ENCODE measurements at places on chromosomes 5 and 9.

DNA sequence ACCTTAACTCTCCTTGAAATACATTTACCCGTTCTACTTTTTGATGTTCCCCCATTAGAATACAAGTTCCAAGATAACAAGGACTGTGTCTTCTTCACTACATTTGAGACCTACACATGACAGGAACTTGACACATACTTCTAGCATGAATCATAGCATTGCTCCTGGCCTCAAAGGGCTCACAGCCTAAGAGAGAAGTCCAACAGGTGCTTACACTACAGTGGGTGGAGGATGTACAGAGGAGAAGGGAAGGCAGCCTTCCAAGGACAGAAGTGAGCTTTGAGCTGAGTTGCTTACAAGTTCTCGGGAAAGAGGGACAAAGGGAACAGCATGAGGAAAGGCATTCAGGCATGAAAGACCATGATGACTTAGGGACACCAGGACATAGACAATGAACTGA, 56.9 kb upstream of the MSX2 start:
- no peak for DNase-seq

GRCh38 chr9:136249877-136250559, 4.4 kb upstream of the QSOX2 start:
- no peak for DNase-seq

GRCh38 chr9:89362647-89363310, 44.5 kb downstream of the SECISBP2 start:
- no peak for DNase-seq

GRCh38 chr9:114400219-114400618, 12.4 kb upstream of the AKNA start:
- DNase-seq, result no peak

DNA sequence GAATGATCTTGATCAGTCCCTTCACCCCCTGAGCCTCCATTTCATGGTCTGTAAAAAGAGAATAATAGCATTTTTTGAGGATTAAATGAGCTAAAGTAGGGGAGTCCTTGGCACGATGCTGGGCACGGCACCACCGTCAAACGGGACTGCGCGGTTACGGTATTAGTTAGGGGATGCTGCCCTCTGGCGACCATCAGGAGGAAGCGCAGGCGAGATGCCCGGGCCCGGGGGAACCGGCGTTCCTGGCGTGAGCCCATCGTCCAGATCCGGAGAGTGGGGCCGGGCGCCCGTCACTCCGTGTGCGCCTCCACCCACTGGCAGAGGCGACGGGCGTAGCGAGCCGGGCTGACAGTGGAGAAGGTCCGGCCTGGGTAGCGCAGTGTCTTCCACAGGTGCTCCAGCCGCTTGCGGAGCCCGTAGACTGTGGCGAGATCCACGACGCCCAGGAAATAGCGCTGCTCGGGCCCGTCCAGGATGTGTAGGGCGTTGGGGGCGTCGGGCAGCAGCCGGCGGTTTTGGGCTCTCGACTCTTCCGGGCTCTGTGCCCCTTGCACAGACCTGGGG, 4.8 kb upstream of the ST6GALNAC4 start:
- peak; percentile 69 for DNase-seq

- DNase-seq, result no peak
These were observed 51.3 kb downstream of the CRB2 start for GRCh38 chr9:123407217-123407851.

DNA sequence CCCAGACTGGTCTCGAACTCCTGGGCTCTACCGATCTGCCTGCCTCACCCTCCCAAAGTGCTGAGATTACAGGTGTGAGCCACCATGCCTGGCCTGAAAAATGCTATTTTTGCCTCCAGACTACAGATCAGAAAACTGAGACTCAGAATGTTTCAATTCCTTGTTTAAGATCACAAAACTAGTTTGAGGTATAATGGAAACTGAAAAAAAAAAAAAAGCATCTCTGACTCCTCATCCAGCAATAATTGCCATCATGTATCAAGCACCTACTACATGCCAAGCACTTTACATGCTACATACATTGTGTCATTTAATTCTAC, 35.6 kb downstream of the PLAC8L1 start:
- no peak for DNase-seq

- peak; percentile 75 for DNase-seq
These were observed 6.6 kb downstream of the TJP2 start for GRCh38 chr9:69180670-69181069.

GRCh38 chr5:27855491-27855890, 817.1 kb upstream of the CDH9 start:
- no peak for DNase-seq

DNA sequence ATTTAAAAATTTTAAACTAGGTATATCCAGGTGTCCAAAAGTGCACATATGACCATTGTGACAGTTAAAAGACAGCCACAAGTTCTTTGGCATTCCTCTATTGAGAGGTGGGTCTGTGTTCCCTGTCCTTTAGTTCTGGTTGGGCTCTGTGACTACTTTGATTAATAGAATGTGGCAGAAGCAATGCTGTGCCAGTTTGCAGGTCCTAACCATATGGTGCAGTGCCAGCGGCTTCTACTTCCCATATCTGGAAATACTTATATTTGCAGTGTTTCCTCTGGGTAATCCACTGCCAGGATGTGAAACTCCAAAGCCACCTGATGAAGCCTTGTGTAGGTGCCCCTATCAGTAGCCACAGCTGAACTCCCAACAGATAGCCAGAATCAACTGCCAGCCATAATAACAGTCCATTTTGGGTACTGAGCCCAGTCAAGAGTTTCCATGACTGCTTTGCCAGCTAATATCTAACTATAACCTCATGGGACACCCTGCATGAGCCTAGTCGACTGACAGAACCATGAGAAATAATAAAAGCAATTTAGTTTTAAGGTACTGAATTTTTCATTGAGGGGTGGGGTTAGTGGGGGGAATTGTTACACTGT, 361.0 kb upstream of the SEMA6A start:
- no peak for DNase-seq

DNA sequence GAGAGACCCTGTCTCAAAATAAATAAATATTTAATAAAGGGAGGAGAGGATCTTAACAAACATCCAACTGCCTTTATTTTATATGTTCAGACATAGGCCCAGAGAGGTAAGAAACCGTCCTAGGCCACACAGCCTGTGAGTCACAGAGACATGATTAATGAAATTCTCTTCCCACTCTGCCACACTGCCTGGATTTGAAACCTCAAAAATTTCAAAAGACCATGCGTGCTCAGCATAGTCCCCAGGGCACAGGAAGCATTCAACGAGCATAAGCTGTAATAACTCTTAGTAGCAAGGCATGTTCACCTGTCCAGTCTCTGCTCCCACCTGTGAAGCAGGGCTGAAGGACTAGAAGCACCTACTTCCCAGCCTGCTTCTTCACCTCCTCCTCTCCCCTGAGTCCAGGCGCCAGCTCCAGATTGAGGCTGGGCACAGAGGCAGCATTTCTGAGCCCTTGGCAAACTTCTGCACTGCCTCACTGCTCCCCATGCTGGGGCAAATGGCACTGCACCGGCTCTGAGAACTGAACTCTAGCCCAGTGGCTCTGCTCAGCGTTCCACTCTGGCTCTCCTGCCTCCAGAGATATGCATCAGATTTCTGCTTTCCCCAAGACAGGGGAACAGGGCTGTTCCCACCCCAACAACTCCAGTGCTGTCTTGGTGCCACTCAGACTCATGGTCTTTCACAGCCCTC, 1.1 kb downstream of the FAT2 start:
- peak; percentile 61 for DNase-seq

GRCh38 chr9:21174671-21175070, 8.2 kb upstream of the IFNA21 start:
- no peak for DNase-seq

DNA sequence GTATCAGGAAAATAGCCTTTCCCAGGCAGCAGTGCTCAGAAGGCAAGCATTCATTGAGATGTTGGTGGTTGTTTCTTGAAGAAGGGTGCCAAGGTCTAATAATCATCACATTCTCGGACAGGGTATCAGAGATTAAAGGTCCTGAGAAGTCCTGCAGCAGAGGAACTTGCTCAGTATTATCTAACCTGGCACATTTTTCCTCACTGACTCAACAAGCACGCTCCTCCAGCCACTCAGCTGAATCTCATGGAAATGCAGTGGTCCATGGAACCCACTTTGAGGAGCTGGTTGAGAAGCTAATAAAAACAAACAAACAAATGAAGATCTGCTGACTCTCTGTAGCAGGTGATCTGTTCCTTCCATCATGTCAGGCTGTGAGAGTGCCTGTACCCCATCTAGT, 35.3 kb upstream of the ICE1 start:
- no peak for DNase-seq

DNA sequence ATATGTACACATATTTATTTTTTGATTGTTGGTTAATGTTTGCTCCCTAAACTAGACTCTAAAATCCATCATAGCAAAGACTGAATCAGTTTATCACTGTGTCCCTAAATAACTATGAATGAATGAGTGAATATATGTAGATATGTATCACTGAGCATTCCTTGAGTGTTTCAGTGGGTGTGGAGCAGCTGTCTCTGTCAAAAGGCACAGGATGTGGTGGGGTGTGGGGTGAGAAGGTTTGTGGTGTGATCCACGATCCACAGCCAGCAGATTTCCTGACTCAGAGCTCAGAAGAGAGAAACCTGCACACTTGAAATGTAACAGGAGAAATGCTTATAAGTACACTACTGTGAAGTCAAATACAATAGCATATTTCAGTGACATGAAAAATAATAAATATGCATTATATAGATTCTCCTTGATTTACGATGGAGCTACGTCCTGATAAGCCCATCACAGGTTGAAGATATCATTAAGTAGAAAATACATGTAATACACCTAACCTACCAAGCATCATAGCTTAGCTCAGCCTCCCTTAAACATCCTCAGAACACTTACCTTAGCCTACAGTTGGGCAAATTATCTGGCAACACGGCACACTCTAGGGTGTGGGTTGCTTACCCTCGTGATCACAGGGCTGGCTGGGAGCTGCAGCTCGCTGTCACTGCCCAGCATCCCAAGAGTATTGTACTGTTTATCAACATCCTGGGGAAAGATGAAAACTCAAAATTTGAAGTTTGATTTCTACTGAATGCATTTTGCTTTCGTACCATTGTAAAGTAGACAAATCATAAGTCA, 287.0 kb downstream of the GAS1 start:
- no peak for DNase-seq

DNA sequence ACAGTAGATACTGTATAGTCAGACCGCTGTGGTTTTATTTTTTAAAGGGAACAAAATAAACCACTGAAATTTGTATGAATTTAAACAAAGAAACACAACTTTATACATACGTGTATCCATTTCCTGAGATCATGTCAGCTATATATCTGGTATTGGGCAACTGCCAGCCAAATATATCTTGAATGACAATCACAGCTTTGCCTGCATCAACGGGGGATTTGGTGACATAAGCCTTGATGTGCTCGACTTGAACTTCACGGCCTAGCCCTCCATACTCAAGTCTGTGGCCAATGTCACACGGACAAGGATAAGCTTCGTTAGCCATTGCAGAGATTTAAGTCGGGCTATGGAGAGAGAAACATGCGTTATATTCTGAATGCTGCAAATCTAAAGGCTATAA, 17.3 kb downstream of the CMBL start:
- no peak for DNase-seq

GRCh38 chr5:119362714-119363113, 6.9 kb downstream of the TNFAIP8 start:
- no peak for DNase-seq

Measured in suppressor macrophage treated with lipopolysaccharide for 4 hours (primary cell).